ENCODE measurements at places on chromosomes 7 and 10.

DNA sequence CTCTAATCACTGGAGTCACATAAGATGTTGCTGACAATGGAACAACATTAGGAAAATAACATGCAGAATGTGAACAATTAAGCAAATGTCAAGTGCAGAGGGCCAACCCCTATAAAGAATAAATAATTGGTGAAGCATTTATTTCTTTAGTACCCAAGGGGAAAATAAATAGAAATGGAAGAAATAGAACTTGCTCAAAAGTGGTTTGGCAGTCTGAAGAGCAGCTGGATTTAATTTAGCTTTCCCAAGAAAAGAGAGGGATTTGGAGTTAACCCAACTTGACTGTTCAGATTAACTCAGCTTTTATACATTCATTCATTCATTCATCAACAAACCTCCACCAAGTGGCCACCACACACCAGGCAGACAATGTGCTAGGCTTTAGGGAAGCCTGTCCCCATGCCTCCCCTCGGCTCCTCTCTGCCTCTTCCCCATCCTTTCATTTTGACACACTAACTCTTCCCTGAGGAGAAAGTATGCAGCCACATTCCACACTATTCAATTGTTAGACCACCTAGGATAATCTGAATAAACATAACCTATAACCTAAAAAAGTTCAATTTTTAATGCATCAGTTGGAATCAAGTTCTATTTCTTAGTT, 295.5 kb downstream of the AHR start:
- DNase-seq: no peak

GRCh38 chr10:68052463-68052862, 22.6 kb downstream of the HERC4 start:
- DNase-seq: no peak

GRCh38 chr7:16455591-16455990, 9.9 kb downstream of the SOSTDC1 start:
- no peak for DNase-seq

DNA sequence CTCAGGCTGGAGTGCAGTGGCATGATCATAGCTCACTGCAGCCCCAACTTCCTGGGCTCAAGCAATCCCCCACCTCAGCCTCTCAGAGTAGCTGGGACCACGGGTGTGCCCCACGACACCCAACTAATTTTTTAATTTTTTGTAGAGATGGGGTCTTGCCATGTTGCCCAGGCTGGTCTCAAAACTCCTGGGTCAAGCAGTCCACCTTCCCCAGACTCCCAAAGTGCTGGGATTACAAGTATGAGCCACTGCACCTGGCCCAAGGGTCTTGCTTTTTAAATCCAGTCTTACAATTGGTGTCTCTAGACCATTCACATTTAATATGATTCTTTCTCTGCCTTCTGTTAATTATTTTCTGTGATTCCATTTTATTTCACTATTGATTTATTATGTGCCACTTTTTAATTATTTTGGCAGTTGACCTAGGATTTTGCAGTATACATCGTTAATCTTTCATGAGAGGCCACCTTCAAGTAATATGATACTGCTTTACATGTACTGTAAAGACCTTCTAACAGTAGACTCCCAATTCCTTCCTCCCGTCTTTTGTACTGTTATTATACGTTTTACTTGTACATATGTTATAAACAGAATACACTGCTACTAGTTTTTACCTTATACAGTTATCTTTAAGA, 18.7 kb downstream of the MMP21 start:
- no peak for DNase-seq

DNA sequence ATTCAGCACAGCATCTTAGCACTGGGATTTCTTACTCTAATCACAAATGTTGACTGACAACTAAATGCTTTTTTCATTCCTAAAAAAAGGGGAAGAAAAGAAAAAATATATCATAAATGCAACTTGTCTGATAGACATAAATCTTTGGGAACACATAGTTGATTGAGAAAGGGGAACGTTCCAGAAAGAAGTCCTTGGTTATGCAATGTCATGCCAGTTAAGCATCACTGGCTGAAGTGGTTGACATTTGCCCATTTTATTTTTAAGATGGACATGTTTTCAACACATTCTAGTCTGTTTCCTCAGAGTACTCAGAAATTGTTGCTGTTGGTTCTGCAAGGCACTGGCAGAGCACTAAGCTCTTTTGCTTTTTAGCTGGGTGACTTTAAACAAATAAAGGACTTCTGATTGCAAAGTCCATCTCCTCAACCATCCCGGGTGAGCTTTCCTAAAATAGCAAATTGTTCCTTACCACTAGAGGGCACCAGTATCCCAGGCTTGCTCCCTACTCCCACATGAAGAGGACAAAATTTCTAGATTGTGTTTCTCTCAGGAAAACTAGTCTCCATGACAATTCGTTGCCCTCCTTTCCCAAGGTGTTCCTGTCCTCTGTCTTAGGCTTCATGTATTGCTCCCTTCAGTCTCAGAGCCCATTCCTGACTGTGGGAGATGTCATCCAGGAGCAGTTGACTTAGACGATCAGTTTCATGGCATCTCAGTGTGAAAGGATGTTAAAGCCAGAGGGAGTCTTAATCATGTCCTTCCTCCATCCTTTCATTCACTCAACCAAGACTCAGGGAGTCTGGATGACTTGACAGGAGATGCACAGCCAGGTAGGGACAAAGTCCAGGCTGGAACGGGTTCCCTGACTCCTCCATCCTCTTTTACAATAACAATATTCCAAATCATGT, 23.9 kb downstream of the OPALIN start:
- DNase-seq: no peak

DNA sequence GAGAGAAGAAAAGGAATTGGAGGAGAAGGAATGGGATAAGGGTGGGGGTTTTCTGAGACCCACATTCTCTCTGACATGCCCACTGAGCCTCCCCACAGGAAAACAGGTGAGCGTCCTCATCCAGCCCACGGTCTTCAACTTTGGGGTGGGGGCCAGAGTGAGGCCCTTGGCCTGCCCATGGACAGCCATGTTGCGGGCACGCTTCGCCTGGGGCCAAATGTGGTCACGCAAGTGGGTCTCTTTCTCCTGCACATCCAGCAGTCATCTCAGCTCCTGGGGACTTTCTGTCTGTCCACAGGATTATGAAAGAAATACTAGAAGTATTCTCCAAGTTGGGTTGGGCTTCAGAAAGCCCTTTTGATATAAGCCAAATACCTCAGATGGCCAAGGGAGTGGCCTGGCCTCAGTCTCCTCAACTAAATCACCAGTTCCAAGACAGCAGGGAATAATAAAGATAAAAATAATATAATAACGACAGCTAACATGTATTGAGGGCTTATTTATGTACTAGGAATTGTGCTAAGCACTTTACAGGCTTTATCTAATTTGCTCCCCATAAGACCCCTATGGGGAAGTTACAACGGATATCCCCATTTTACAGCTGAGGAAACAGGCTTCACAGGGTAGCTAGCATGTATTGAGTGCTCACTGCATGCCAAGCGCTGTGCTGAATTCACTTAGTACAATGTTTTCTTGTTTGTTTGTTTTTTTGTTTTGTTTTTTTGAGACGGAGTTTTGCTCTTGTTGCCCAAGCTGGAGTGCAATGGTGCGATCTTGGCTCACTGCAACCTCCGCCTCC, 57.2 kb upstream of the LBX1 start:
- DNase-seq: no peak
